Glomerular endothelial cell (primary cell): ENCODE measurements at places on chromosomes 5 and 9. TPM values are rescaled to one million over a fixed set of nuclear protein-coding genes. Genes with fewer than 3 reads are reported as not detected.

ADGRD2 gene
- total RNA-seq, result not detected in 2 replicates

LHX3 gene
- total RNA-seq, result not detected in 2 replicates

IER5L gene
- total RNA-seq, result 21.4 and 23.3 TPM in 2 replicates

TEX48 gene
- not detected in 2 replicates for total RNA-seq

MARCOL gene
- total RNA-seq, result not detected in 2 replicates

CARTPT gene
- total RNA-seq, result not detected in 2 replicates

CDC25C gene
- 0.97 and 2.9 TPM in 2 replicates for total RNA-seq

FAM78A gene
- total RNA-seq, result 8.2 and 25.2 TPM in 2 replicates
